ENCODE measurements at places on chromosomes 5 and 9.

- no peak for DNase-seq
Measured at GRCh38 chr9:7508516-7508915, 291.1 kb downstream of the DMAC1 start.

GRCh38 chr9:134896834-134897583 is 16.4 kb downstream of the FCN2 start:
- no peak for DNase-seq

- peak; percentile 80 for DNase-seq
Measured at GRCh38 chr5:45696206-45696836, at the start of gene HCN1. Gene HCN1, minus strand, starts transcription at chr5:45696380.

- no peak for DNase-seq
Measured at GRCh38 chr5:139402561-139403158, 1.2 kb downstream of the SPATA24 start.

- DNase-seq, result peak; percentile 65
Measured at GRCh38 chr5:39547553-39548154, 122.9 kb upstream of the DAB2 start.

- peak; percentile 58 for DNase-seq
Measured at GRCh38 chr5:158450751-158451171, 591.8 kb upstream of the CLINT1 start.

GRCh38 chr9:371349-371748 is 156.7 kb downstream of the DOCK8 start:
- DNase-seq, result no peak

DNA sequence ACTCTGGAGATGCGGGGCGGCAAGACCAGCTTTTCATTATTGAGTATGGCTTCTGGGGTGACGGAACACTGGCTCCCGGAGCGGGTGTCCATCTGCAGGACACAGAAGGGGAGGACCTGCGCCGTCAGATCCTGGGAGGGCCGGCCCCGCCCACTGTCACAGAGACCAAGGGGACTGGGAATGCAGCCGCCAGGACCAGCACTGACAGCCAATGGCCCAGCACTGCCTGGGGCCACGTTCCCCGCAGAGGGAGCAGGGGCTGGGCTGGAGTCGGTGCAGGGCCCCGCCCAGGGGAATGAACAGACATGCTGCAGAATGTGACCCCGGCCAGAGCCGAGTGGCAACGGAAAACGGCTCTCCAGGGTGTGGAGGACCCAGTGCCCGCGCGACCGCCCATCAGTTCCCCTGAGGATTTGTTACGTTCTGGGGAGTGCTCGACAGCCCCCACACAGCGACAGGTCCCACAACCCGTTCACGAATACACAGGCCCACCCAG is at the start of gene ZDHHC11:
TSS of gene ZDHHC11 (minus strand) at position 476 of the 496 bp plus-strand sequence. CDS start at position 92, 384 bp downstream.
- DNase-seq, result no peak

- no peak for DNase-seq
Measured at GRCh38 chr9:37611961-37612360, 19.6 kb upstream of the TOMM5 start.

DNA sequence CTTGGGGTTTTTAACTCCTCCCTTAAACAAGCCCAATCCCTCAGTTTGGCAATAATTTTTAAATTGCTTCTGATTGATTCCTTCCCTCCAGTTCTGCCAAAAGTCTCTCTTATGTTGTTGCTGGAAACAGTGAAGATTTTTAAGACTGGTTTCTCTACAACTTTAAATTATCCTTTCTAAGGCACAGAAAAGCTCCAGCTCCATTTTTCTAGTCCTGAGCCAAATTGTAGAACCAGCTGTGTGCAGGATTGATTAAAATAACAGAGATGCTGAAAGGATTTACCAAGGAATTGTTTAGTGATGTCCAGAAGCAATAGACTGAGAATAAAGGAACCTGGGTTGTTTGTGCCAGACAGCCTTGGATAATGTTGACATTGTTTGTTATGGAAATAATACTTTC is 111.3 kb downstream of the NUDT12 start:
- no peak for DNase-seq

DNA sequence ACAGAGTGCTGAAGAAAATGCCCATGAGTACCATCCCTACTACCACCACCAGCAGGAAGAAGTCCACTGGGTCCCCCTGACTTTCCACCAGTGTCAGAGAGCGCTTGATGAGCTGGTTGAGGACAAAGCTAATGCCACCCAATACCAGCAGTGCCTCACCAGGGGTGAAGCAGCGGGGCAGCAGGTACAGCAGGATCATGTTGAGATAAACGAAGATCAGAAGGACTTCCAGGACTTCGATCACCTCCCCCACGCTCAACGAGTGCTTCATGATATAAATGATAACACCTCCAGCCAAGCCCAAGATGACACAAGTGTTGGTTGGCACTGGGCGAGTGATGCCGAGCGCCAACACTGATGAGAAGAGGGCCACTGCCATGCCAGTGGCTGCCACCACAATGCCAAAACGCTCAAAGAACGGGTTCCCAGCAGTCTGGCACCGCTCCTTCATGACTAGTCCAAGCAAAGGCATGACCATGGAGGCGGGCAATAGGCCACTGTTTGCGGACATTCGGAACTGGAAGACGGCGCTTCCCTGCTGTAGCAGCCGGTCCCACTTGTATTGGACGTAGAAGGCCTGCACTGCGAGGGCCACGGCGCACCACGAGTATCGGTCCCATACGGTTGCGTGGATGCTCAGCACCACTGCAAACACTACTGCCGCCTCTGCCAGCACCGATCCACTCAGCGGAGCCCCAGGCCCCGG is 679 bp downstream of the DOLK start:
- peak; percentile 47 for DNase-seq

DNA sequence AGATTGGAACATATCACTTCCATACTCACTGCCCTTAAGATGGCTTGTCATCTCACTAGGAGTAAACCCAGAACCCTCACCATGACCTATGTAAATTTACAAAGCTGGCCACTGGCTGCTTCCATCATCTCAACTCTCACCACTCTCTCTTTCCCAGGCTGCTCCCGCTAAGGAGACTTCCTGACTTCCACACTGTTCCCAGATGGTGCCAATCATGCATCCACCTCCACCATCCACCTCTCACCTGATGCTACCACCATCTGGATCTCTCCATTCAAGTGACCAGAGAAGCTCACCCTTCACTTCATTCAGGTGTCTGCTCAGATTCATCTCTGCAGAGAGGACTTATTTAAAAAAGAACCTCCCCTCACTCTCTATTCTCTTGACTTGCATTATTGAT is 91.3 kb downstream of the HTR4 start:
- DNase-seq, result no peak

DNA sequence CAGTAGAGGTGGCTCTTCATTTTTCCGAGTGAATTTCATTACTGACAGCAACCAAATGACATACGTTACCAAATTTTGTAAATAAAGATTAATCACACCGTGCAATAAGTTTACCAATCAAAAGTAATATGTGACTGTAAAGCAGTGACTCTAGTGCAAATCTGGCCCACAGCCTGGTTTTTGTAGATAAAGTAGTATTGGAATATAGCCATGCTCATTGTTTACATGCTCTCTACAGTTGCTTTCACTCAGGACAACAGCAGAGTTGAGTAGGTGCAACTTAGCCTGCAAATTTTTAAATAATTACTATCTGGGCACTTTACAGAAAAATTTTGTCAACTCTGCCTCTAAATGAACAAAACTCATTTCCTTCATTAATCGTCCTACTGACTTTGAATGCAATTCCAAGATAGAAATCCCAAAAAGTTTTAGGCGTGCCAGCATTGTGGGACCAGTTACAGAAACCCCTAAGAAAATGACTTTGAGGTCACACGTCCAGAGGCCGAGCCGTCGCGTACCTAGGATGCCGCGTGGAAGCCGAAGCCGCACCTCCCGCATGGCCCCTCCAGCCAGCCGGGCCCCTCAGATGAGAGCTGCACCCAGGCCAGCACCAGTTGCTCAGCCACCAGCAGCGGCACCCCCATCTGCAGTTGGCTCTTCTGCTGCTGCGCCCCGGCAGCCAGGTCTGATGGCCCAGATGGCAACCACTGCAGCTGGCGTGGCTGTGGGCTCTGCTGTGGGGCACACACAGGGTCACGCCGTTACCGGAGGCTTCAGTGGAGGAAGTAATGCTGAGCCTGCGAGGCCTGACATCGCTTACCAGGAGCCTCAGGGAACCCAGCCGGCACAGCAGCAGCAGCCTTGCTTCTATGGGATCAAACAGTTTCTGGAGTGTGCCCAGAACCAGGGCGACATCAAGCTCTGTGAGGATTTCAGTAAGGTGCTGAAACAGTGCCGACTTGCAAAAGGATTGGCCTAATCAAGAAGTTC is 180.7 kb upstream of the TLE4 start:
- DNase-seq, result no peak

- DNase-seq, result no peak
Measured at GRCh38 chr9:124707666-124708065, 63.4 kb downstream of the NR6A1 start.

- DNase-seq, result peak; percentile 97
Measured at GRCh38 chr5:14816999-14817761, 54.4 kb downstream of the ANKH start.

DNA sequence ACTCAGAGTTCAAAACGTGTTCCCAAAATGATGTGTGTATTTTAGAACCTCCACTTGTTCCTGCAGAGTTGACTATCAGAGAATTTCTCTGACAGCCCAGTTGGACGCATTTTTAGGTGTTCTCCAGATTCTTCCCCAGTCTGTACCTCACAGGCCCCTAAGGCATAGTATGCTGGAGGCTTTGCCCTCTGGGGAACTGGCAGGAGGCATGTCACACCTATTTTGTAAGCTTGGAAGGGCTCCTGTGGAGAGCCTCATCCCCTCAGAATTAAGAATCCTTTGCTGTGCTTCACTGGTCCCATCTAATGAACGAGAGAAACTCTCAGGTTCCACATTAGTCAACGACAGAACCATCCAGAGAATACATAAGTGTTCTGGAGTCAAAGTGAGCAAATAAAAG is 144.1 kb upstream of the SLC30A5 start:
- no peak for DNase-seq

- no peak for DNase-seq
Measured at GRCh38 chr5:132207778-132208177, 19.9 kb downstream of the P4HA2 start.

- peak; percentile 76 for DNase-seq
Measured at GRCh38 chr5:66864240-66864884, 268.2 kb downstream of the MAST4 start.
